ENCODE measurements at places on chromosomes 6 and 20. TPM values are rescaled to one million over a fixed set of nuclear protein-coding genes. Genes with fewer than 3 reads are reported as not detected.

DNA sequence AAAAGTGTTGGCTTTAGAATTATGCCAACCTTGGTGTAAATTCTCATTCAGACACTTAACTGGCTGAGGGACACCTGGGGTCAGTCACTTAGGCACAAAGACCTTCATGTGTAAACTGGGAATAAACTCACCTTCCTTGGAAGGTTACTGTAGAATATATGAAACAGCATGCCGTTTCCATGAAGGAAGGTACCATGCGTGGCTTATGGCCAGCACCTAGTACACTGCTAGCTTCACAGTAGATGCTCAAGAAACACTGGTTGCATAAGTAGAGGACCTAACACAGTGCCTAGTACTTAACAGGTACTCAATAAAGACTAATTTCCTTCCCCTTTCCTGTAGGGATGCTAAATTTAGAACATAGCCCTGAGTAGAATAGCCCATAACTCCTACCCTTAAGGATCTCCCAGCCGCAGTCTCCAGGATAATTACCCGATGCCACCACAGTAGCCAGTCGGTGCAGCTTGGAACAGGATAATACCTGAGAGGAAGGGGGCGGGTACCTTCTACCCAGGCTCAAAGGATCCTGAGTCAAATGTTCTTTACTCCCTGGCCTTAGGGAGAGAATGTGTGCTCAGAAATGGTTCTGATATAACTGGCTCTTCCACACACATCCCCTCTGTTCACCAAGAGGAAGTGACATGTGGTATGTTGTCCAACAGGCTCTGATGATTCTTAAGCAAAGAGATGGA lies 3.6 kb downstream of the BCL2L1 start:
- DNase-seq = no peak

DNA sequence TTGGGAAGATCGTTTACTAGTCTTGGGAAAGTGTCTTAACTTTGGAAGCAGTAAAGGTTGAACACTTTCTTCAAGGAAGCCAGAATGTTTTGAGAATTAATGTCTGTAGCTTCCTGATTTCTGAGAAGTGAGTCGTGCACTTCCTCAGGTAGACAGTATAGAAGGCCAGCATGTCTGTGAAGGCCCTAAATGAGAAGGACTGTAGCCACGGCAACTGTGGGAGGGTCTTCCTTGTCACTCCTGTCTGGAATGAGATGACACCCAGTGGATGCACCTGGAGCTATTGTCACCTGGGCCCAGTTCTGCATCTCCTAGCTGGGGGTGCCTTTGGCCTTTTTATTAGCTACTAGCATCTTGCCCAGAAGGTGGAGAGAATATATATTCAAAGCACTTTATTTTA lies 8.8 kb downstream of the STX16 start:
- DNase-seq = no peak

- no peak for DNase-seq
These were observed 199.1 kb upstream of the BTBD3 start for GRCh38 chr20:11718474-11719094.

- no peak for DNase-seq
These were observed 111.4 kb upstream of the CLDN20 start for GRCh38 chr6:155152211-155153076.

GRCh38 chr6:105078386-105078708 lies 101.5 kb downstream of the POPDC3 start:
- DNase-seq = no peak

- no peak for DNase-seq
These were observed 50.0 kb upstream of the DTNBP1 start for GRCh38 chr6:15712797-15713196.

DNA sequence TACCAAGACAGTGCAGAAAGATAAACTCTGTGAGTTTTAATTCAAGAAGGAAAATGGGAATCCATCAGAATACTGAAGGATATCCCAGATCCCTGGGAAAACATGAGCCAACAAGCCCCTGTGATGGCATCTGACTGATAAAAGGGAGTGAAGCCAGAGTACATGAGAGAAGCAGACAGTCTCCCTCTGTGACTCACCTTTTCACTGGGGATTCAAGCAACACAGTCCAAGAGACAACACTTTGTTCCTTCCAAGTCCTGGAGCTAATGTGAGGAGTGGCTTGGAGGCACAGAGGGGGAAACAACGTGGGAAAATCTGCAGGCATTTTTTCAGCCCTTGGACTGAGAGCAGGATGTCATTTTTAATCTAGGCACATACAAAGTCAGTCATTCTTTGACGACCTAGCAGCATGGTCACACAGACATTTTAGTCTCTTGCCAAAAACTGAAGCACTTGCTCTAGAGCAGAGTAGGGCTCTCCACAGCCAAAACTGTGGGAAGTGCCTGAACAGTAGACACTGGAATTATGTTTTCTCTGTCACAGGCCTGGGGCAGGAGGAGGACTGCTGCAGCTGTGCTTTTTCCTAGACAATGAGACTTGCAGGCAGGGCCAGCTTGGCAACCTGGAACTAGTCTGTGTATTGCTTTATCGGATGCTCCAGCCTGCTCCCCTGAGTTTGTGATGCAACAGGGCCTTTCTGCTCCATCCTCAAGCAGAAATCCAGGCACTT lies 465.0 kb upstream of the GJE1 start:
- DNase-seq = no peak

- DNase-seq = no peak
These were observed 128.3 kb downstream of the FOXA2 start for GRCh38 chr20:22456109-22456508.

DNA sequence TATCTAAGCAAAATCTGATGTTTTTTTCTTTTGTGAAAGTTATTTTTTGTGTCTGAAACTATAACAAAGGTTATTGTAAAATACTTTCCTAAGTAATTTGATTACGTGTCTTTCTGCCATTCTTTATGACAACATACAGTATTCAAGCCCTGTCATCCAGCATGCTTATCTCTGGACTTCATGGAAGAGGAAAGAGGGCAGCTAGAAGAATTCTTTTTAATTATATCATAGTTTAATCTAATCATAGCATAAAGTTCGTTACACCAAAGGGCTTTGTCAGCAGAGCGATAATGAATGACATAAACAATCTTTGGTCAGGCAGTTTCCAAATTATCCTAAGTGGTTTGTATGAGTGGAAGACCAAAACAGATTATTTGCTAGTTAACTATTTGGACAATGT lies 3.5 kb downstream of the ENPP3 start:
- no peak for DNase-seq

DNA sequence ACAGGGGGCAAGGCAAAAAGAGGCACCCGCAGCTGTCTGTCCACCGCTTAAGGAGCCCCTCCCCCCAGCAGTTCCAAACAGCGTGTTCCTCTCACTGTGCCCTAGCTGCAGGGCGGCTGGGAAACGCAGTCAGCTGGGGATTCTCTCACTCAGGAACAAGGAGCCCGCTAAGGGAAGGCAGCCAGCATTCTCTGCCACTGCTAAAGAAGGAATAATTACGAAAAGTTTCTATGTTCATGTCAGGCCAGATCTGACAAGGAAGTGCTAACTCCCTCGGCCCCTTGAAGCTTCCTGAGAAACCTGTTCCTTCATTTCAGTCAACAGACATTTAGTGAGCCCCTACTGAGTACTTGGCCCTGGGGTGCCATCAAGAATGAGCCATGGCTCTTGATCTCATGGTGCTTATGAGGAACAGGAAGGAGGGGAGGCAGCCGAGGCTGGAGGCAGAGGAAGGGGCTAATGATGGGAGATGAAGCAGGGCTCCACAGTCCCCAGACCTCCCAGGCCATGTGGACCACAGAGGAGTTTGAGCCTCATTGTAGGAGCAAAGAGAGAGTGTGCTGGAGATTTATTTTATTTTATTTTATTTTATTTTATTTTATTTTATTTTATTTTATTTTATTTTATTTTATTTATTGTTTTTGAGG lies 101.7 kb upstream of the PMEPA1 start:
- no peak for DNase-seq

GRCh38 chr6:20991910-20992309 lies 457.7 kb downstream of the CDKAL1 start:
- no peak for DNase-seq

GRCh38 chr20:24949756-24950127 lies 673 bp downstream of the CST7 start:
- no peak for DNase-seq

DNA sequence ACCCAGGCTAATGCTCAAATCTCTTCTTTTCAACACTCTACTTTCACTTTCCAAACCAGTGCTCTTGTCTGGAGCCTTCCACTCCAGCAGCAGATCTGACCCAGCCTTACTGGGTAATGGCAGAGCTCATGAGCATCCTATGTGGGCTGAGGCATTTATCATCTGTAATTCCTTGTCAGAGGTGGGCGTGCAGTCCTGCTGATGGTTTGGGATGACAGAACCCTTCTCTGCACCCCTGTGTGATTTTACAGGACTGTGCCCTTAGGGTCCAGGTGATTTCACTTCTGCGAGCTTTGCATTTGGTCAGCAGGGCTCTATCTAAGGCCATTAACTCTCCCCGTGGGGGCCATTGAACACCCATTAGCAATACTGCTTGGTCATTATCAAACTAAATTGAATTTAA lies 55.4 kb downstream of the LAMA4 start:
- no peak for DNase-seq

DNA sequence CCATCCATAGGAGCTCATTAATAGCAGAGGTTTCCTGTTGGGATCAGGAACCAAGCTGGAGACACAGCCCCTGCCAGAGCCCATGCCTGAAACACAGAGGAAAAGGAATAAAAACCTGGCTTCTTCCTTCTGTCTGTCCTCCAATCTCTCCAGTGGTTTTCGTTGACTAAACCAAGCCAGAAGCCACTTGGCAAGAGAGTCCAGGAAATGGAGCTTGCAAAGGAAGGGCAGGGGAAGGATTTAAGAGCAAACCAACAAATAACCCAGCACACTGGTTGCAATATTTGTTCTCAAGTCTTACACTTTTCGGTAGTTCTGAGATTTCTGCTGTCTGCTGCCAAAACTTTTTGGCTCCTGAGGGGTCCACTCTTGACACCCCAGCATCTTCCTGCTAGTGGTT lies 137.0 kb upstream of the BMP2 start:
- no peak for DNase-seq

DNA sequence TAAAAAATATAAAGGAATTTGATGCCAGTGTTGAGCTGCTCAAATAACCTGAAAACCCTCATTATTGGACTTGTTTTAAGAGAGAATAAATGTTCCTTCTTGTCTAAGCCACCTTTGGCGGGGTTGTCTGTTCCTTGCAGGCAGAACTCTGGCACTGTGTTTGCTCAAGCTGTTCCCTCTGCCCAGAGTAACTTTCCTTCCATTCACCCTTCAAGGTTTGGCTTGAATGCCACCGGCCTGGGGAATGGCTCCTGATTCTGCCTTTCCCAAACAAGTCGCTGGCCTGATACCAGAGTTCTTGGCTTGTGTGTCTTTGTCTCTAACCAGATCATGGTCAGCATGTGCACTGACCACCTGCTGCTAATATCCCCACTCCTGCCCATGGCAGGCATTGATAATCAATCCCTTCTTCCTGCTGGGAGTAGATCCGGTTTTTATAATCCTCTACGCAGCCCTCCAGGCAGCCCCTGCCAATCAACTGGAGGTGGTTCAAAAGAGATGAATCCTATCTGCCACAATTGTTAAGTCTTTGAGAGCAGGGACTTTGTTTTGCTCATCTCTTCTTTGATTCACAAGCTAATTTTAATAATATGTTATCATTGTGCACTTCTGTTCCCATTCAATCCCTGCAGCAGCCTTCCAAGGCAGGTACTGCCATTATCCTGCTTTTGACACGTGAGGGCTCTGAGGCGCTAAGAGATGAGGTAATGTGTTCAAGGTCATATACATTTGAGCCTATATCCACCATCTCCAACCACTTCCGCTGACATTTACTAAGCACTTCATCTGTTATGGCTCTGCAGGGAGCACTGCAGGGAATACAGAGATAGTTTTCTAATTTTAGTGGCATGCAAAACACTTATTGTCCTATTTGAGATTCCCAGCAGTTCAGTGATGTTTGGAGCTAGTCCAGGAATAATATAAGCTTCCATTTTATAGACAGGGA lies 3.1 kb upstream of the CCM2L start:
- DNase-seq = no peak

DNA sequence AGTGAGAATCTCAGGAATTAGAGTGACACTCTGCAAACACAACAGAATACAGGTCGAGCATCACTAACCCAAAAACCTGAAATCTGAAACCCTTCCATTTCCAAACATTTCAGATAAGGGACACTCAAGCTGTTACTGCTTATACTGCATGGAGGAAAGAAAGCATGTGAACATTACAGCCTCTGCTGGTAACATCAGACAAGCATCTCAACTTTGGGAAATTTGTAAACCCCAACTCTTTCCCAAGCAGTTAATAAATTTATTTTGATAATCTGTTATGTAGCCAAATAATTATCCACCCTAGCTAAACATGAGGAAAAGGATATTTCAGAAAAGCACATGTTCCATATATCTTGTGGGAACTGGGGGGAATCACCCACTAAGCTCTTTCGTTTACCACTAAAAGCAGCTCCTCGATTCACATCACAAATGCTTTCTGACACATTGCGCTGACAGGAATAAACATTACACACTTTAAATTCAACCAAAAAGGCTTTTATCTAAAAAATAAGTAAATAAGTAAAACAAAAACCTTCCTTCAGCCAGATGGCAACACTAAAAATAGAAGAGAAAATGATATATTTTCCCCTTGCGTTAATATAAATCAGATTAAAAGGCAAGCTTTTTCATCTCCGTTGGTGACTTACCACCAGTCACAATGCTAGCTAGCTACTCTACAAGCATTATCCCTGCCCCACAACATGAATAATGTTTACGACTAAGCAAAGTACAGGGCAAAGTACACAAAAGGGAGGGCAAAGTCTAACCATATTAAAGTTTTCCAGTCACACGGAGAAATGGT lies 120.8 kb downstream of the MAP7 start:
- DNase-seq = no peak

- DNase-seq = peak; percentile 91
These were observed at the start of gene DDX39B for GRCh38 chr6:31541658-31542521. TSS of gene DDX39B (minus strand) at chr6:31542003. CDS start at chr6:31540532, 1,471 bp downstream.

DNA sequence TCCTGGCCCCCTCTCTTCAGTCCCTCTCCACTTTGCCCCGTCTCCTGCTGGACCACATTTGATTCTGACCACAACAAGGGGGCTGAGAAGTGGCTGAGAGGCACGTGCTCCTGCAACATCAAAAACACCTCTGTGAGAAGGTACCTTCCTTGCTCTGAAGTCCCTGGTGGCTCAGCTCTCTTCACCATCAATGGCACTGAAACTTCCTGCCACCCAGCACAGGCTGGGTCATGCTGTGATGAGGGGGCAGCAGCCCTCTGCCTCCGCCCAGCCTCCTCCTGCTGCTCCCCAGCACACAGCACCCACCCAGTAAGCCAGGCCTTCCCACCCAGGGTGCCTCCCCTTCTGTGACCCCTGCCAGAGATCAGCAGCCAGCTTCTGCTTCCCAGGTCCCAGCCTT lies 10.3 kb downstream of the ZMYND8 start:
- DNase-seq = no peak

- DNase-seq = no peak
These were observed 1293.0 kb downstream of the GRIK2 start for GRCh38 chr6:102686461-102686860.

- DNase-seq = no peak
These were observed 109.8 kb upstream of the MAN1A1 start for GRCh38 chr6:119459207-119459974.

GRCh38 chr6:13932785-13933184 lies 8.0 kb downstream of the RNF182 start:
- DNase-seq = no peak

Gene CTCFL
- not detected for total RNA-seq

Gene NOTCH4
- 26.0 TPM for total RNA-seq

Gene ARFGEF3
- 5.0 TPM for total RNA-seq

Gene SLC17A1
- not detected for total RNA-seq

Gene C20orf144
- not detected for total RNA-seq

Gene BTN2A1
- 29.0 TPM for total RNA-seq

Gene SOX18
- 44.6 TPM for total RNA-seq

Gene SLC26A8
- not detected for total RNA-seq

Gene TTI1
- 10.5 TPM for total RNA-seq

Gene GPR6
- not detected for total RNA-seq

Gene SNAI1
- total RNA-seq = 14.4 TPM

Gene ZSCAN12
- 6.8 TPM for total RNA-seq

Gene LY6G5B
- total RNA-seq = 7.6 TPM

Gene AKAP7
- 13.5 TPM for total RNA-seq

Measured in tibial nerve (tissue), 4 donors.